ENCODE measurements at places on chromosomes 2 and 18.

- no peak for DNase-seq
Measured at GRCh38 chr2:84132370-84132769, 326.7 kb downstream of the SUCLG1 start.

- DNase-seq: no peak
Measured at GRCh38 chr2:210531050-210531449, 25.3 kb upstream of the CPS1 start.

- DNase-seq: no peak
Measured at GRCh38 chr2:218375212-218375611, 6.9 kb upstream of the SLC11A1 start.

- peak; percentile 80 for DNase-seq
Measured at GRCh38 chr2:128091726-128092080, 703 bp downstream of the UGGT1 start.

- DNase-seq: no peak
Measured at GRCh38 chr2:32425719-32426141, 68.9 kb downstream of the BIRC6 start.

- DNase-seq: no peak
Measured at GRCh38 chr2:229141424-229142025, 129.6 kb downstream of the PID1 start.

DNA sequence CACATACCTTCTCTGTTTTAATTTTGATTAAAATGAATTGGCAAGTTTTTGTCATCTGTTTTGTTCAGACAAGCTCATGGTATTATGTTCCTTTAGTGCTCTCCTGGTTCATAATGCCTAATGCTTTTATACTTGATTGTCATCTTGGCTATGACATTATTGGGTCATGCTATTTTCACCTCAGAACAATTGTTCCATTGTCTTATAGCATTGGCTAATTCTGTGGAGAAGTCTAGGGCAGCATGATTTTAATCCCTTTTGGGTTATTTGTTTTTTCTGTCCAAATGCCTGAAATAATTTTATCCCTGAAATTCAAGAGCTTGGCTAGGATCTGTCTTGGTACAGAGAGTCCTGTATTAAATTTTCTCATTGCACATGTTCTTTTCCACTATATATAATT is 83.8 kb upstream of the CCDC85A start:
- no peak for DNase-seq

DNA sequence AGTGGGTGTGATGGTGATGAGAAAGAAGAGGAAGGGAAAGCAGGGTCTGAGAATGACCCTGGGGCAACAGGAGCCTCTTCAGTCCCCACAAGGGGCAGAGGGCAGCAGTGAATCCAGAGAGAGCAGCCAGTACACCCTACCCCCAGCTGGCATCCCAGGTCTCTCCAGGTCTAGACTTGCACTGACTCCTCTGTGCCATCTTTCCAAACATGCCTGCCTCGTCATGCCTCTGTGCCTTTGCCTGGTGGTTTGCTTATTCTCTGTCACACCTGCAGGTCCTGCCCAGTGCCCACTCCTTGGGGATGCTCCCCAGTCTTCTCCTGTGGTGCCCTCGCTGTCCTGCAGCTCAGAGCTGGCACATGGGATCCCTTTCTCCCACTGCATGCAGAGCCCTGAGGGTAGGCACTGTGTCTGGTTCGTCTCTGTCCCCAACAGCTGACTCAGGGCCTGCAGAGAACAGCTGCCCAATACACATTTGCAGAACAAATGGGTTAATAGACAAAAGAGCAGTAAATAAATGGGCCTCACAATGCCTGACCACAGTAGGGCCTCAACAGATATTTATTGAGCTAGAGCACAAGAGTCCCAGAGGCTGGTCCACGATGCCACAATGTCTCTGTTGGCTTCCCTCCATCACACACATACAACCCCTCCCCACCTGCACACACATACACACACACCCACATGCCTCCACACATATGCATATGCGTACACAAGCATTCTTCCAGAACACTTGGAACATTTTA is 89.8 kb downstream of the HS1BP3 start:
- DNase-seq: no peak

- peak; percentile 43 for DNase-seq
Measured at GRCh38 chr2:135890835-135891234, 14.6 kb upstream of the MCM6 start.

DNA sequence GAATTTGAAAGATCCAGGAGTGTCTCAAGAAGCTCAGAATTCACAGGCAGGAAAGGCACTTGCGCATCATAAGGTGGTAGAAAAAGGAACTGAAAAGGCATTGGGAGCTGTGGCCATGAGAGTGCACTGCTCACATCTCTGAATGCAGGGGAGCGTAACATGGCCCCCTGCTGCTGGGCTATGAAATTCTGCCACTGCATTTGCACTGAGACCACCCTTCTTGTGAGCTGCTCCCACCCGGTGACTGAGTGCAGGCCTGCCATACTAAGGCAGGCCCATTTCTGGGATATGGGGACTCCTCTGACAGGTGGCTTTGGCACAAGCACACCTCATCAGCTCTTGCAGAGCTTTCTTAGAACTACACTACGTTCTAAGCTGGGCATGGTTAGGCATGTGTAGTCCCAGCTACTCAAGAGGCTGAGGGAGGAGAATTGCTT is 25.3 kb upstream of the STARD7 start:
- DNase-seq: no peak

DNA sequence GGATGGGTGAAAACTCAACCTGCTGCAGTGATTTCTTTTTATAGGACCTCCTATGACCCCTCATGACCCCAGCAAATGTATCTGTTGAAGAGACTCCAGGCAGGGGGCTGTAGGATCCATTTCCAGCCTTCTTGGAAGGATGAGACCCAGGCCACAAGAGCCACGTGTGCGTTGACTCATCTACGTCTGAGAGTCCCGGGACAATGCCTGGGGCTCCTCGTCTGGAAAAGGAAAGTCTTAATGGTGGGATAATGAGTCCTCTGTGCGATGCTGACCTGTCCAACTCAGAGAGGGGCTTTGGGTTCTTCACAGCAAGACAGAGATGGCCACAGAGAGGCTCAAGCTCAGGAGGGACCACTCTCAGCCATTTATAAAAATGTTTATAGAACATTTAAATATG is 80.8 kb downstream of the SMIM21 start:
- no peak for DNase-seq

DNA sequence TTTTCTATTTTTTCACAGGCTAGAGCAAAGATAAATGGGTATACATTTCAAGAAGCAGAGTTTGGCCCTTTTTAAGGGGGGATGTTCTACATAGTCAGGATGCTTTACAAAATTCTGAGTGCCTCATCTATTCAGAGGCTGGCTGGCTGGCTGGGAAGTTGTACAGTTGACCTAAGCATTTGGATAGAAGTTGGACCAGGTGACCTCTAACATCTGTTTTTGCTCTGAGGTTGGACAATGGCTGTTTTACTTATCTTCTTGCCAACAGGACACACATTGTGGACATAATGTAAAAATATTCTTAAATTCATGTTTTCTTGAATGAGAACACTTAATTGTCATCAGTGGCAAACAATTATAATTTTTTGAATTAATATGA is 205.4 kb downstream of the PTPRM start:
- DNase-seq: no peak

DNA sequence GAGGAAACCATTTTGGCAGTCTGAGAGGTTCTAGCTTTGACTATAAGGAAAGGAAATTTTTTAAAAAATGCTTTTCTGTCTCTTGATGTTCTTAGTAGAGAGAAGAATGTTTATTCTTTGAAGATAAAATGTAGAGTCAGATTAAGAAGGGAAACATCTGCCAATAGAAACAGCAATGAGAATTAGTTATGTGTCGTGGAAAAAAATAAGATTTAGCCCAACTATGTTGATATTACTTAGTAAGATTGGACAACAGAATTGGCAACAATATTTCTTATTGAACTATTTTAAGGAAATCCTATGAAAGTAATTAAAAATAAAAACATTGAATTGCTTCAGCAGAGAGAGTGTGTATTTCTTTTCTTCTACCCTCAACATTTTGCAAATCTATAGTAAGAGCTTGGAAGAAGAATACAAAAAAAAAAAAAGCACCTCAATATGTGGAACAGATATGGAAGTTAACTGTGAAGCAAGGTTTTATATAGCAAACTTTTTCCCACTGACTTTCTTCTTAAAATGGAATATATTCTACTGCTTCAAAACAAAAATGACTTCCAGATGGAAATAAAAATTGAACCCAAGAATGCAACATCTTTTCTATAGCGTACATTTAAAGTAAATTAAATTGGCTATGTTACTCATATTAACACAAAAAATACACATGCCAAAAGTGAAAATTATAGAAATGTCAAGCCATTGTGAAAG is 177.9 kb downstream of the FAM124B start:
- DNase-seq: no peak

DNA sequence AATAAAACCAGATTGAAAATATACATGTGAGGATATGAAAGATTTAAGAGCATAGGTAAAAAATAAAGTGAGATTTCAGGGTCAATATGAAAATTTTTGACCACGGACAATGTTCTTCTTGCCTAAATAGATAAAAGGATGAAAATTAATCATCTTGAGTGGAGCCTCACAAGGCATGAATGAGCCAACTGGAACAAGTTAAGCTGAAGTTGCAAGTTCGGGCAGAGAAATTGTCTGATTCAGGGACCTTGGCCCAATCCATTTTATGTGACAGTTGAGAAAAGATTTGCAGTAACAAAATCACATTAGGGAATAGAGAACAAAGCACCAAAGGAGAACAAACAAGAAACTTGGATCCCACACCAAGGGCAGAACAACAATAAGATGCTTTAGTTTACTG is 305.3 kb downstream of the TMX3 start:
- no peak for DNase-seq

DNA sequence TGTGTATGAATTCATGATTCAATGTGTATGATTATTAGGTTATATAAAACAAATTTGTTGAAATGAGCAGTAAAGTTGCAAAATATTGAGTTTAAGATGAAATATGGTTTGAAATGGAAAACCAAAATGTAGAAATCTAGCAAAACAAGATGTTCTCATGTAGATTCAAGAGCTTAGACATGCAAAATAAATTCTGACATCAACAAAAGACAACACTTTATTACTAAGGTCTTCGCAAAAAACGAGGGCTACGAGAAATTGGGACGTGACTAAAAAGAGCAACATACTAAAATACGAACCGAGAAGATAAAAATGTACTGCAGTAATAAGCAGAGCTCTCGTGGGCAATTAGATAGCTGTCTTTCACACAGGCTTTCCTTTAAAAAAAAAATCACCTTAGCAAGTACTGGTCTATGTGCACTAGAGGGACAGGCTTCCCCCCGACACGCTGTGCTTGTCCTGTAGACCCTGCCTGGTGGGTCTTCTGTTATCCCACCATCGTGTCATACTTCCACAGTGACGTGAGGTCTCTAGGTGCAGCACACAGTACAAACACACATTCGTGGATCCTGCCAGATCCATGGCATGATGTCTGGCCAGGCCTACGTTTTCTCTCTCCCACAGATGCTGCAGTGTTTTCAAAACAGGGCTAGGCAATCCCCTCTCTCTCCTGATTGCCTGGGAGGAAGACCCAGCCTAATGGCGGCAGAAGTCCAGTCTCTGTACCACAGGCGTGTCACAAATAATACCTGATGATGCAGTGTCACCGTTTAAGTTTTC is 240.8 kb downstream of the TCF4 start:
- DNase-seq: no peak

DNA sequence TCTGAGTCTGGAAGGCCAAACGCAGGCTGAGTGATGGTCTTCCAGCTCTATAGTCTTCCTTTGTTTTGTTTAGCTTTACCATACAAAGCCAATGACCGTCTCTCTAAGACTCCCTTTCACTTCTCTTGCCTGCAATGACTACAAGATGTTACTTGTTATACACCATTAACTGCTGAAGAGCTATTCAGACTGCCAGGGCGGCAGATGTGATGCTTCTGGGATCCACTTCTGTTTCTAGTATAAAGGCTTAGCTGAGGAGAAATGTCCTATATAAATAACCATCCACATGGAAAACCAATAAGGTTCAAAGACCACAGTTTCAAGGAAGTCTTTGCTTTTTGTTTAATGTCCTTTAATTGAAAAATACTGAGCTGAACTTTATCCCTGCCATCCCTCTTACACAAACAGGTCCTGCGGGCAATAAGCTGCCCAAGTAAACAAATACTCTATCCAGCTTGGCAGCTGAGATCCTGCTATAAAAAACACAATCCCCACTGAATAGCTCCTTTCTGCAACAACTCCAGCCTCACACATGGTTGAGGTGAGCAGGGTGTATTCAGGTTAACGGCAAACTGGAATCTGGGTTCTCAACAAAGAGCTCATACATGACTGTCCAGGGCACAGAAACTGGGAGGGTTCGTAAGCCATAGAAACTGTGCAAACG is 124.6 kb downstream of the VIT start:
- DNase-seq: no peak

GRCh38 chr2:239266779-239267287 is 134.0 kb downstream of the HDAC4 start:
- peak; percentile 76 for DNase-seq

DNA sequence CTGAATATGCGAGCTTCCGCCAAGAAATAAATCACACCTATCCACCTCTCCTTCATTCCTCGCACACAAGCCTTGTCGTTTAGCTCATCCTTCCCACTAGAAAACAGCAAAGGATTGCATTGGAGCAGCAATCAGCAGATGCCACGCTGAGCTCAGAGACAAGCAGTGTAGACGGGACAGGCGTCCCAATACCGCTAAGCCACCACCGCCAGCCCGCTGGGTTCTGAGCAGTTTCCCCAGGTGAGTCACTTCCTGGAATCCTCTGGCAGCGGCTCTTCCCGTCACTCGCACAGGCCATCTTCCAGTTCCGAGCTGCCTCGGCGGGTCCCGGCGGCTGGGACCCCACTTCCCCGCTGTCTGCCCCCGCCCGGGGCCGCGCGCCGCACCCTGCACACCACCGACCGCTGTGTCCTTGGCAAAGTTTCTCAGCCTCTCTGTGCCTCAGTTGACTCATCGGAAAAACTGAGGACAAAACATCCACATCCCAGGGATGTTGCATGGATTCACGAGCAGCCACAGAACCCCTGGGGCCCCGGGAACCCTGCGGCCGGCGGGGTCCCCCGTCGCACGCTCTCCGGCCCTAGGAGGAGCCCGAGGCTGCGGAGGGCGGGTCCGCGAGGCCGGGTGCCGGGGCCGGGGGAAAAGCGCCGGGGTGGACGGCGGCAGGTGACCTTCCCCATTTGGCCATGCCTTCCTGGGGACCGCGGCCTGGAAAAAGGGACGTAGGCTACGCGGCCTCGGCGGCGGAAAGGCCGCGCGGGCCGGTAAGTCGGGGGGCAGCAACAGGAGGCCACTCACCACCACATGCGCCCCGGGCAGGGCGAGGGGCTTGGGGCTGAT is 573 bp downstream of the KDSR start:
- DNase-seq: peak; percentile 90

GRCh38 chr2:41927581-41928264 is 120.1 kb upstream of the PKDCC start:
- no peak for DNase-seq

- DNase-seq: no peak
Measured at GRCh38 chr18:60247103-60247502, 125.5 kb downstream of the MC4R start.

DNA sequence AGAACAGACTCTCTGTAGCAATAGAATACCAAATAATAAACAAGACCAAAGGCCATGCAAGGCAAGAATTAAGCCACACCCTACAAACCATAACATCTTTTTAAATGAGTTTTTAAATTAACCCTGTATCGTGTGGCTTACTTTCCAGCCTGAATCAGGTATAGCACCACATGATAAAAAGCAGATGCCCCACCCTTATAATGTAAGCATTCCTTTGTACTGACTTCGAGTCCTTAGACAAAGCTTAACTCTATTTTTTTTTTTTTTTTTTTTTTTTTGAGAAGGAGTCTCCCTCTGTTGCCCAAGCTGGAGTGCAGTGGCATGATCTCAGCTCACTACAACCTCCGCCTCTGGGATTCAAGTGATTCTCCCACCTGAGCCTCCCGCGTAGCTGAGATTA is 1.7 kb upstream of the C2orf42 start:
- no peak for DNase-seq

All from activated CD4-positive, alpha-beta T cell treated with anti-CD3 and anti-CD28 coated beads, Interleukin-2, amount 10 ng/mL, durations not matched to agents 24 days and 14 days (primary cell).